SW 1271 (cell line): ENCODE measurements at places on chromosomes 12 and 14.

- no peak for DNase-seq
Measured at GRCh38 chr12:5377997-5378592, 53.8 kb upstream of the NTF3 start.

DNA sequence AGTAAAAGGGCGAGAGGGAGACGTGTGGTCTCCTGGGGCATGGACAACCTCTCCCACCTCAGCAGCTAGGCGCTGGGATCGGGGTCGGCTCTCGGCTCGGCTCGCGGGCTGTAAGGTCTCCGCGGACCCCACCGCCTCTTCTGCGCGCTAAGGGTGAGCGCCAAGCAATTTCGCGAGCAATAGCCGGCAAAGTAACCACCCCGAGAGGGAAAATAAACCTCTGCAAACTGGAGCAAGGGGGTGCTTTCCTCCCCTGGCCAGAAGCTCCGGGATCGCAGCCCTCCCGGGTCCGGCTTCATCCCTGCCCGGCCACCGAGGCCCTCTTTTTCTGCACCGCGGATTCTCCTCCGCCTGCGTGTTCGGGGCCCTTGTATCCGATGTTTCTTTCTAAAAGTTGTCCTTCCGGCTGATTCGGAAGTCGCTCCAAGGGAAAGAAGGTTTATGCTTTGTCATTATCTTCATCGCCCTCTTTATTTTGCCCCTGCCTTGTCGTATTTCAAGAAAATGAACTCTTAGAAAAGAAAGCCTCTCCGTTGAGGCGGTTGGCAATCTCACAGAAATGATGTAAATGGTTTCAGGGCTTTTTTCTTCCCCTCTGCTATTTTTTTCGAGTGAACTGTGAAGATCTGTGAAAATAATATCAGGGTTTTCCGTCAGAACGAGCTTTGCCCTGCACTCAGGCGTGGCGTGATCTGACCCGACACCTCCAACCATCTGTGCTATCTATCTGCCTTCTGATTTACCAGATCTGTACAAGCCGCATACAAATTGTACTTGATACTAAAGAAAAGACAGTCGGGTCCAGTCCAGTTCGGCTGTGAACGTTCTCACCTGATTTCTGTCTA lies 1.7 kb upstream of the SIX6 start:
- no peak for DNase-seq

DNA sequence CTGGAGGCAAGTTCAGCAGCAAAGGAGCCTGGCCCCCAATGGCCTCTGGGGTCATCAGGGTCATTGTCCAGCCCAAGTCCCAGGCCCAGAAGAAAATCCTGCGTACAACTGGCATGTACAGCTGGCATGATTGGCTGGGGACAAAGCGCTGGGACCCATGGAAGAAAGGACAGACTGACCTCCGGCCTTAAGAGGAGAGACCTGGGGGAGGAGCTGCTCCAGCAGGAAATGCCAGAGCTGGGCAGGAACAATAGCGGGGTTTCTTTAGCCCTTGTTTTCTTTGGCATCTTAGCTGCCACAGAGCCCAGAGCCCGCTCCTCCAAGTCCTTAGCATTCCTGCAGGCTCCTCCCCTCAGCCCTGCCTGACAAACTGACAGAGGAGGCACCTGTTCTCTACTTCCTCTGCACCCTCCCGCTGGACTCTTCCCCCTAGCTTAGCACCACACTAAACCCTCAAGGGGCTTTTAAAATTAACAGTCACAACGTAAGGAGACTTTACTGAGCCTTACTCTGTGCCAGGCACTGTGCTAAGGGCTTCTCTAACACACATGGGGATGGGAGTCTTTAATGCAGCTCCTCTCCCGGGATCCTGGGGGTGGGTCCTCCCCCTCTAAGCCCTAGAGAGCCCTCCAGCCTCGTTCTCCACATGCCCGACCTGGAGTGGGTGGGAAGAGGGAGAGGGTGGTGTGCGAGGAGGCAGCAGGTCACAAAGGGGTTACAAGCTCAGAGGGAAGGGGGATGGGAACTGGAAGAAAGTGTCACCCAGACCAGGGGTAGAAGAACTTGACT lies 1.8 kb upstream of the AQP5 start:
- DNase-seq = no peak

DNA sequence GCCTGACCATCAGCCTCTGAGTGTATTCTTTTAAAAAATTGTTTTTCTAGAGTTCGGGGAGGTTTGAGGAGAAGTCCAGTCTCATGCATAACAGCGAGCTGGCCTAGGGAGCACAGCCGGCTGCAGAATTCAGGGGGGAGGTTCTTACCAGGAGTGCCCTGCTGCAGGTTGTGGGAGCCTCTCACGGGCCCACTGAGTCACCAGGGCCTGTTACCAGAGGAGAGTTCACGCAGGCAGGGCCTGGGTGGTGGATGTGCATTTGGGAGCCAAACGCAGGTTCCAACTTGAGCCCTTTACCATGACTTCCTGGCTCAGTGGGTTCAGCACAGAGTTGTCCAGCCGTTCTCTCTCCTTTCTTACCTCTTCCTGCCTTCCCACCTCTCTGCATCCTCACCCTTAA lies 14.4 kb downstream of the CD9 start:
- DNase-seq = no peak

- DNase-seq = no peak
Measured at GRCh38 chr14:103301512-103302354, 32.3 kb upstream of the EIF5 start.

- peak; percentile 57 for DNase-seq
Measured at GRCh38 chr14:50532502-50533240, at the start of gene MAP4K5. TSS of gene MAP4K5 (minus strand) at chr14:50532569. CDS start at chr14:50532049, 520 bp downstream.

GRCh38 chr12:107948391-107948945 lies 174.0 kb downstream of the ASCL4 start:
- no peak for DNase-seq

GRCh38 chr12:64400041-64400440 lies 4.2 kb upstream of the XPOT start:
- peak; percentile 47 for DNase-seq

DNA sequence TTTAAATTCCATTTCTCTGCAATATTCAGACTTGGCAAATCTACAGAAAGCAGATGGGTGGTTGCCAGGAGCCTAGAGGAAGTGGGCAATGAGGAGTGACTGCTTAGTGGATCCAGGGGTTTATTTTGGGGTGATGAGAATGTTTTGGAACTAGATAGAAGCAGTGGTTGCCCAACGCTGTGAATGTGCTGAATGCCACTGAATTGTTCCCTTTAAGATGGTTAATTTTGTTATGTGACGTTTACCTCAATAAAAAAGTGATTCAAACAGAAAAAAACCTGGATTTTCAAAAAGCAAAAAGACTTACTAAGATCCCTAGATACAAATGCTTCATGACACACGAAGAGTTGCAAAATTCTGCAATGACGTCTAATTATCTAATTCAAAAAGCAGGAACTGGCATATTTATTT lies 34.2 kb downstream of the DAO start:
- no peak for DNase-seq

DNA sequence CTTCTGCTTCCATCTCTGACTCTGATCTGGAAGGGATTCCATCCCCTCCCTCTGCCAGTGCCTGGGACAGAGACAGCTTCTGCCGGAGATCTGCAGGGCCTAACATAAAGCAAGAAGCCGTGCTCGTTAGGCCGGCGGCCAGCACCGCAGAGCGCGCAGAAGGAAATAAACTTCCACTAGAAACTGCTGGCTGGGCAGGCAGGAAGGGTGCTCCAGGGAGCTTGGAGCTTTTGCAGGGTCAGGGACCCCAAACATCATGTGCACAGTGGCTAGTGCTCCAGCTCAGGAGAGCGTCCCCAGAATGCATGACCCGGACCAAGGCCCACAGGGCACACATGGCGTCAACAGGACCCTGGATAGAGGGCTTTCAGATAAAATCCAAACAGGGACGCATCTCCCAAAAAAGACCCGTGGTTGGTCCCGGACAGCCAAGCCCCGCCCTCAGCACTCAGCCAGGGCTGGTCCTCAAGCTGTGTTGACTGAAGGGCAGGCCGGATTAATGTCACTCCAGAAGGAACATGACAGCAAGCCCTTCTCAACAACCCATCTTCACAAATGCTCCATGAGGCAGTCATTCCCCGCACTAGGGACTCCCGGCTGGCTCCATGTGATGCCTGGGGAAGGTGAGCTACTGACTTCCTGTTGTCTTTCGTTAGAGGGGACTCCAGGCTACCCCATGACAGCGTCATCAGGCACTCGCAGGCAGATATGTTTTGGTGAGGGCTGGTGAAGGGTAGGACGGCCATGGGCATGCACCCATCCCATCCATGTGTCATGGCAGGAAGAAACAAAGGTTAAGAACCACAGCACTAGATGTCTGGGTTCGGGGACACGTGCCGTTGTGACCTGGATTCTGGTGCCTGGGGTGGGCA lies 121.5 kb downstream of the CALM1 start:
- no peak for DNase-seq

DNA sequence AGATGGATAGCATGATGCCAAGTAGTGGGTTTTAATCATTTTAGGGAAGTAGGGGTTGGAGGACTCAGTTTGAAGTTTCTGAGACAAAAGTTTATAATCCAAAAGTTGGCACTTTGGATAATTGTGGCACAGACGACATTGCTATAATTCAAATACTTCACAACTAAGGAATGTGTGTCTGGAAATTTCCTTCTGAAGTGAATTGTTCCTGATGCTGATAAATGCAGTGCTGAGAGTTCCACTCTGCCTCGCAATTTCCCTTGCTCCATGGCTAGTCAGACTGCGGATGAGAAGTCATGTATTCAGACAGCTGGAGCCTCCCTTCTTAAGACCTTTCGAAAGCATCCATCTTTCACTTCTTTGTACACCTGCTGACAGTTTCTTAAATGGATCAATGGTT lies 393.3 kb upstream of the PRICKLE1 start:
- no peak for DNase-seq

DNA sequence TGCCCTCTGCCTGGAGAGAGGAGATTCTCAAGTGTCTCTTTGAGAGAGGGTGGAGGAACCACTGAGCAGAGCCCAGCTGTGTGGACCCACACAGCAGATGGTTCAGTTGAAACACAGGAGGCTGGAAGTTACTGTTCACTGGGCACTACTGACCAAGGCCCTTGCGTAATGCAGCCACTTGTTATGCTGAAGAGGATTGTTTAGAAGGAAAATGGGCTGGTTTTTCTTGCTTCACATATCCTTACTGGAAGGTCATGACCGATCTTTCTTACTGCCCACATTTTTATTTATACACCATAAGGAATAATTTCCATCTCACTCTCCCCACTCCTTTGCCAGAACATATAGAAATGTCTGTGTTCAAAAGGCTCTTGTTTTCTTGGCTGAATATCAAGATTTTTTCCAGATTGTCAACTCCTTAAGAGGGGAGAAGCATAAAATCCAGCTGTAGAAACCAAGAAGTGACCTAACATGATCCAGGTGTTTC lies 375.1 kb upstream of the DDHD1 start:
- no peak for DNase-seq

DNA sequence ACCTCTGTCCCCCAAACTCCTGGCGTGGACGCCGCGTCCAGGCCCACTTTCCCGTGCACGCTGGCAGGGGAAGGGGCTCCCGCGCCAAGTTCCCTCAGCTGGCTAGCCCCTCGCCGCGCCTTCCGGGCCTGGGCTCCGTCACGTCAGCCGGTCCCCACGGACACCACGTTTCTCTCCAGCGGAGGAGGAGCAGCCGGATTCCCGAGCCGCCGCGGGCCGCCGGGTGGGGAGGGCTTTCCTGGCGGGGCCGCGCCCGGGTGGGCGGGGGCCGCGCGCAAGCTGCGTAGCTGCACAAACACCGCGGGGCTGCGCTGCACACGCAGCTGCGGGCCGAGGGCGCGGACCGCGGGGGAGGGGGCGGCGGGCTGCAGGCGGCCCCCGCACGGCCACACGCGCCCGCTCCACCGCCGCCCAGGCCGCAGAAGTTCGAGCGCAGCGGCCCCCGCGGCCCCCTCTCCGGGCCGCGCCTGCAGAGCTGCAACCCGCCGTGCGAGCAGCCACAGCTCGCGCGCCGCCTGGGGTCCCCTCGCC lies 45.1 kb upstream of the PNMA1 start:
- DNase-seq = no peak

GRCh38 chr14:100129161-100129589 lies 30.3 kb downstream of the DEGS2 start:
- no peak for DNase-seq

- no peak for DNase-seq
Measured at GRCh38 chr14:98997526-98998205, 274.3 kb downstream of the BCL11B start.

DNA sequence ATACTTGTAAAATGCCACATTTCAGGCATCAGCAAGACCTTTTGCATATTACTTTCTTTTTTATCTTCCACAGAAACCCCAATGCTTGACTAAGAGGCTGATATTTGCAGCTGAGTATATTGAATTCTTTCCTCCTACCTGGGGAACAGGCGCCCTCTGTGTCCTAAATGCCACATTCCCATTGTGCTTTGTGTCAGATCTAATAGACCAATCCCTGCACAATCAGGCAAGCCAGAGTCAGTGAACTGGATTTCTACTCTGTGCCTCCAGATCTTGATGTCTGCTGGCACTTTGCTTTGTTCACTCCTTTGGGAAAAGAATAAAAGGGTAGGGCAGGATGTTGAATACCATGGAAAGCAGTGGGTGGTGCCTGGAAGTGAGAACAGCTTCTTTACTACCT lies 22.4 kb upstream of the TAS2R42 start:
- no peak for DNase-seq

DNA sequence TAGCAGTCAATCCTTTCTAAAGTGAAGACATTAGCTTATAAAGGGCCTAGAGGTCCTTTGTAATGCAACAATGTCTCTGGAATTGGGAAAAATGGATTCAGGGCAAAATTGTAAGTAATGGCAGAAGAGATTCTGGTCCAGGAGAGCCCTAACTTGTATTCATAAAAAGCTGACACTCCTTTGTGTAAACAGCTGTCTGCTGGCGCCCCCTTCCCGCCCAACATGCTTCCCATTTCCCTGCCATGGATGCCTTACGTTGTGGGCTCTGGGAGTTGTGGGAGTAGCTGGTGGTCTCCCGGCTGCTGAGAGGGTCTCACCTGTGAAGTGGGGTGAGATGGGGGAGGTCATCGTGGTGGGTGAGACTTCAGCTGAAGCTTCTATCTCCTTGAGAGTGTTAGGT lies 2.3 kb downstream of the ACRBP start:
- DNase-seq = no peak

GRCh38 chr12:115322275-115322674 lies 638.3 kb upstream of the TBX3 start:
- DNase-seq = no peak

DNA sequence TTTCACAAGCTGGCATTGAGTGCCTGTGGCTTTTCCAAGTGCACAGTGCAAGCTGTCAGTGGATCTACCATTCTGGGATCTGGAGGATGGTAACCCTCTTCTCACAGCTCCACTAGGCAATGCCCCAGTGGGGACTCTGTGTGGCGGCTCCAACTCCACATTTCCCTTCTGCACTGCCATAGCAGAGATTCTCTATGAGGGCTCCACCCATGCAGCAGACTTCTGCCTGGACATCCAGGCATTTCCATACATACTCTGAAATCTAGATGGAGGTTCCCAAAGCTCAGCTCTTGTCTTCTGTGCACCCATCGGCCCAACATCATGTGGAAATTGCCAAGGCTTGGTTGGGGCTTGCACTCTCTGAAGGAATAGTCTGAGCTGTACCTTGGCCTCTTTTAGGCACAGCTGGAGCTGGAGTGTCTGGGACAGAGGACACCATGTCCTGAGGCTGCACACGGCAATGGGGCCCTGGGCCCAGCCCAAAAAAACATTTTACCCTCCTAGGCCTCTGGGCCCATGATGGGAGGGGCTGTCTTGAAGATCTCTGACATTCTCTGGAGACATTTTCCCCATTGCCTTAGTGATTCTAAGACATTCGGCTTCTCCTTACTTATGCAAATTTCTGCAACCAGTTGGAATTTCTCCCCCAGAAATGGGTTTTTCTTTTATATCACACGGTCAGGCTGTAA lies 313.3 kb upstream of the SFSWAP start:
- no peak for DNase-seq
